ENCODE measurements at places on chromosomes 5 and 9.

- DNase-seq: no peak
Measured at GRCh38 chr9:9002826-9003583, 1203.4 kb upstream of the DMAC1 start.

DNA sequence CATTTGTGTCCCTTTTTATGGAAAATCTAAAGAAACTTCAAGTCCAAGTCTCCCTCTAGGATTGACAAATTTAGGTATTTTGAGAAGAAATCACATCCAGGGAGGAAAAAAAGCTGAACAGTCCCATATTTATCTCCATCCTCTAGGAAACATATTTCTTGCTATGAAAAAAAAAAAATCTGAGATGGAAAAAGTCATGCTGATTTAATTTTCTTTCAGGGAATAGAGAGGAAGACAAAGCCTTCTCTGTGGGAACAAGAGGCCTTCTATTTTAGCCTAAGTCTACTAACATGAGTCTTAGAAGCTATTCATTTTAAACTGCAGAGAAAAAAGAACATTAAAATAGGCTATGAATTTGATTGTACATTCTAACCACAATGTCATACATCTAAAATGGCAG is 63.1 kb upstream of the CDK5RAP2 start:
- DNase-seq: no peak

DNA sequence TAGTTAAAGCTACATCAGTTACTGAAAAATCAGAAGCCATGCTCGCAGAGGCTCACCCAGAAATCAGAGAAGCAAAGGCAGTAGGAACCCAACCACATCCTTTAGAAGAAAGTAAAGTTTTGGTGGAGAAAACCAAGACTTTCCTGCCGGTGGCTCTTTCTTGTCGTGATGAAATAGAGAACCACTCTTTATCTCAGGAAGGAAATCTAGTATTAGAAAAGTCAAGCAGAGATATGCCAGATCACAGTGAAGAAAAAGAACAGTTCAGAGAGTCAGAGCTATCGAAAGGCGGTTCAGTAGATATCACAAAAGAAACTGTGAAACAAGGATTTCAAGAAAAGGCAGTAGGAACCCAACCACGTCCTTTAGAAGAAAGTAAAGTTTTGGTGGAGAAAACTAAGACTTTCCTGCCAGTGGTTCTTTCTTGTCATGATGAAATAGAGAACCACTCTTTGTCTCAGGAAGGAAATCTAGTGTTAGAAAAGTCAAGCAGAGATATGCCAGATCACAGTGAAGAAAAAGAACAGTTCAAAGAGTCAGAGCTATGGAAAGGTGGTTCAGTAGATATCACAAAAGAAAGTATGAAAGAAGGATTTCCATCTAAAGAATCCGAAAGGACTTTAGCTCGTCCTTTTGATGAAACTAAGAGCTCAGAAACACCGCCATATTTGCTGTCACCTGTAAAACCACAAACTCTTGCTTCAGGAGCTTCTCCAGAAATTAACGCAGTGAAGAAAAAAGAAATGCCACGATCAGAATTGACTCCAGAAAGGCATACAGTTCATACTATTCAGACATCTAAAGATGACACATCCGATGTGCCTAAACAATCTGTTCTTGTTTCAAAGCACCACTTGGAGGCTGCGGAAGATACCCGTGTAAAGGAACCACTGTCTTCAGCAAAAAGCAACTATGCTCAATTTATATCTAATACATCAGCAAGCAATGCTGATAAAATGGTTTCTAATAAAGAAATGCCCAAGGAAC is 47.2 kb downstream of the CMYA5 start:
- DNase-seq: no peak

- DNase-seq: no peak
Measured at GRCh38 chr9:135601988-135602387, 37.4 kb downstream of the GLT6D1 start.

GRCh38 chr9:36074870-36075532 is 38.3 kb downstream of the RECK start:
- DNase-seq: no peak

DNA sequence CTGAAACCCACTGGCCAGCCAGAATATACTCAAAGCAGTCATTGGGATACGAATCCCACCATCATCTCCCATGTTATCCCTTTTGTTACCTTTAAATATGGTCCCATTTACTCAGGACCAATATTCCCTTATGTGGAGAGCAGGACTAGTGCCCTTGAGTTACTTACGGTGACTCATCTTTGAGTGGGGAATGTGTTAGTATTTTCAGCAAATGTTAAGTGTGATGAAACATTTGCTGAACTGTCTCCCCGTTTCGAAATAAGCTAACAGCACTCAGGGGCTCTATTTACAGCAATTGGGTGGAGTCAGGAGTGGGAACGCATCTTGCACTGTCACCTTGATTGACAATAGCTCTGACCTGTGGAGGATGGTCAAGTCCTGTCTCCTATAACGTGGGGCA is 67.4 kb downstream of the CTSL start:
- no peak for DNase-seq

DNA sequence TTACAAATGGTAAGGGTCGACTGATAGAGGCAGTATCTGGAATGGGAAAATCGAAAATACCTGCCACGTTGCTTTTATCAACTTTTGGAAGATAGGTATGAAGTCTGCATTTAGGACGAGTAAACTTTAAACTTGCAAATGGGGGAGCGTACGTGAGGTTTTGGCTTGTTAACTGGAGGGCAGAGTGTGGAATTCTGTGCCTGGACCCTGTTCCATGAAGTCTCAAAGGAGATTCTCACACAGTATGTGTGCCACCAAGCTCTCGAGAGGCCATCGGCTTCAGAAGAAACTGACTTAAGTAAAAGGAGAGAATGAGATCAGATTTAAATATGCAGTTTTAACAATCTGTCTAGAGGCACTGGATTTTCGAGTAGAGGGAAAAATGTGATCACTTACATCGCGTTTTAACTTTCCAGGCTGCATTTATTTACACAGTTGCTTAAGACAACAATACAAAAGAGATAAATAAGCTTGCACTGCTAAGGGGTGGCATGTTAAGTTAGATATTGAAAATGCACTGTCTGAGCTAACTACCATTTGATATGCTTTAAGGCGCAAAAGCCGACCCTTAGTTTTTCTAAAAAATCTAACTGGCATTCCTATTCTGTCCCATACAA is 401.6 kb downstream of the EBF1 start:
- no peak for DNase-seq

GRCh38 chr5:75078027-75078426 is 25.7 kb upstream of the GCNT4 start:
- no peak for DNase-seq

DNA sequence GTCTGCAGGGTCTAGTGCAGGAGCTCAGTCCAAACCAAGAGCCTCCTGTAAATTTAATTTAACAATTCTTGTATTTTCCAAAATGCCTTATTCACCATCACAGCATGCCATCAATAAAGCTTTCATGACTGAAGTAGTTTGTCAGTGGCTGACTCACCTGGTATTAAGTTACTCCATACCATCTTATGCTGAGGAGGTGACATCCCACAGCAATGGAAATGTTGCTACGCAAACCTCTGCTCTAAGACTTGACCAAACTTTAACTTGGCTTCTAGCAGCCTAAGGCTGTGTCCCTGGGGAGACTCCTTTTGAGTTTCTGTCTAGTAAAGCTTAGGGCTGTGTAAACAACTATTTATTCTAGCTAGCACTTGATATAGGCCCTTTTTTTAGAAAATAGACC is 1231.3 kb upstream of the CDH18 start:
- DNase-seq: no peak

DNA sequence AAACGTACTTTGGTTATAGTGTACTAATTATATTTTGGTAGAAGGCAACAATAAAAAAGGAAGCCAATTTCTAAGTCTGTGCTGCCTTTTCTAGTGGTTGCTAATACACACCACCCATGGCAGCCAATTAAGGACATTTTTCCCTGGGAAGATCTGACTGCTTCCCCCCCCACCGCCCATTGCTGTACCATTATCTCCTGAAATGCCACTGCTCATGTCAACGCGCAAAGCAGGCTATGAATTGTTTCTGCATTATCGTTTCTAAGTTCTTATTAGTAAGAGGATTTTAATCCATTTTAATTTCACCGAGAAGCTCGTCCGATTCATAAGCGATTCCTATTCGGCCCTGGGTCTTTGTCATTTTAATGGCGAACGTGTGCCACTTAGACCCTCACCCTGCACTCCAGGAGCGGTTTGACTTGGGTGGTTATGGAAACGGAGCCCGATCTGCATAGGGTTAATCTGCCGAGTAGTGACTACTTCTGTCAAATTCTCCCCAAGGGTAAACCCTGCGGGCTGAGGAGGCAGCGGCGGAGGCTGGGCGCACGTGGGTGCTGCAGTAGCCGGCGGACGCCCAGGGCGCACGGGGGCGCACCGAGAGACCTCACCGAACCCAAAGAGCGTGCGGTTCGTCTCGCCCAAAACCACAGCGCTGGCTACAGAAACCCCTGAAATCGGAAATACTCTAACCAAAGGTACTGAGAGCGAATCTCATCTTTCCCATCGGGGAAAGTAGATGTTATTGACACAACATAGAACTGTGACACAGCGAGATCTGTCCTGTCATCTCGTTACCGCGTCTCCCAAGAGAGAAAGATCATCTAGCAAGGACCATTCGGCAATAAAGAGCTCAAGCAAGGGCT is 55.8 kb upstream of the SHC3 start:
- DNase-seq: no peak

- DNase-seq: no peak
Measured at GRCh38 chr5:79846198-79846521, 144.9 kb downstream of the MTX3 start.

DNA sequence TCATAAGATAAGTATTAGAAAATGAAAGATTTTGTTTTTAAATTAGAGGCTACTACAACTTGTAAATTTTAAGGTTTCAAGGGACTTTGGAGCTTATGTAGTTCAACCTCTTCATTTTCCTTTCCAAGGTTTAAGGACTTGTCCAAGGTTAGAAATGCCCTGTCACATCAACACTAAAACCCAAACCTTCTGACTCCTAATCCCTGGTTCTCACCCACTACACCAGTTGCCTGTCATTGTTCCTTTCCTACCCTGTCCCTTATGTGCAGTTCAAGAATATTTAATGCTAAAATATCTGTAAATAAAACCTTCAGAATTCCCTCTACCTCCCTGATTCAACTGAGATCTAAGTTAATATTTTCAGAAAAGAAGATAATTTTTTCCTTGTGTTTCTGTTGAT is 206.4 kb downstream of the NFIB start:
- DNase-seq: no peak

DNA sequence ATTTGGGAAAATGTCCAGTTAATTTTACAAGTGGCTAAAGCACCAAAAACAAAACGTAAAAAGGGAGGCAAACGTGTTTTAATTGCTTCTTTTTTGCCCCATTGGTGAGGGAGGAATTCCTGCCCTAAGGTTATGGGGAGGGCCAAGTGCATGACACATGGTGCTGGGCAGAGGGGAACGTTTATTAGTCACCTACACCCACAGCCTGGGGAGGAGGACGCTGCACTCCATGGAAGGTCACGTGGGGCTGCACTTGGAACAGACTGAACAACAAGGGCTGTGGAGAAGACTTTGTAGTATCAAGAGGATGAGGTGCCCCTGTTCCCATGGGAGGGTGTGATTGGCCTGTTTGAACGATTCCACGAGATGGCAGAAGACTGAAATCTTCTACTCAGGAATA is 13.7 kb upstream of the ADAMTS16 start:
- no peak for DNase-seq

GRCh38 chr5:171418982-171419687 is at the start of gene FGF18:
TSS of gene FGF18 (plus strand) at chr5:171419647. CDS start at chr5:171420200, 553 bp downstream.
- no peak for DNase-seq

DNA sequence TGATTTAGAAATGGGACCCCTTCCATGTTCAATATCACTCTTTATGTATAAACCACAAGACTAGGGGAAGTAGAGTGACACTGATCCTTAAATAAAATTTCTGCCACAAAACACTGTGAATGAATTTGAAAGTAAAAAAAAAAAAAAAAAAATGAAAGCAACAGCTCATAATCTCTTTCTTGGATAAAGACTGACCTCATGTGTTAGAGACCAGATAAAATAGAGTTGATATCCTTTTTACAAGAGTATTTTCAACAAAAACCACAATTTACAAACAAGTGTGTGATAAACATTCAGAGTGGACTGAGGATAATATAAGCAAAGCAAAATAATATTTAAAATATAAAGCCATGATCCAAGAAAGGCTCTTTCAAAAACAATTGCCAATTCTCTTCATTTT is 180.2 kb downstream of the FBXL17 start:
- DNase-seq: no peak

- no peak for DNase-seq
Measured at GRCh38 chr9:135376511-135377265, 102.9 kb upstream of the PPP1R26 start.

DNA sequence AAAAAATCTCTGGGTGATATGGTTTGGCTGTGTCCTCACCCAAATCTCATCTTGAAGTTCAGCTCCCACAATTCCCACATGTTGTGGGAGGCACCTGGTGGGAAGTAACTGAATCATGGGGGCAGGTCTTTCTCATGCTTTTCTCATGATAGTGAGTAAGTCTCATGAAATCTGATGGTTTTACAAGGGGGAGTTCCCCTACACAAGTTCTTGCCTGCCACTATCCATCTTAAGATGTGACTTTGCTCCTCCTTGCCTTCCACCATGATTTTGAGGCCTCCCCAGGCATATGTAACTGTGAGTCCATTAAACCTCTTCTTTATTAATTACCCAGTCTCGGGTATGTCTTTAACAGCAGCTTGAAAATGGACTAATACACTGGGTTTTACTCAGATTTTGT is 513.9 kb downstream of the TLE4 start:
- DNase-seq: no peak

- no peak for DNase-seq
Measured at GRCh38 chr9:29717631-29718030, 2144.3 kb upstream of the C9orf72 start.

DNA sequence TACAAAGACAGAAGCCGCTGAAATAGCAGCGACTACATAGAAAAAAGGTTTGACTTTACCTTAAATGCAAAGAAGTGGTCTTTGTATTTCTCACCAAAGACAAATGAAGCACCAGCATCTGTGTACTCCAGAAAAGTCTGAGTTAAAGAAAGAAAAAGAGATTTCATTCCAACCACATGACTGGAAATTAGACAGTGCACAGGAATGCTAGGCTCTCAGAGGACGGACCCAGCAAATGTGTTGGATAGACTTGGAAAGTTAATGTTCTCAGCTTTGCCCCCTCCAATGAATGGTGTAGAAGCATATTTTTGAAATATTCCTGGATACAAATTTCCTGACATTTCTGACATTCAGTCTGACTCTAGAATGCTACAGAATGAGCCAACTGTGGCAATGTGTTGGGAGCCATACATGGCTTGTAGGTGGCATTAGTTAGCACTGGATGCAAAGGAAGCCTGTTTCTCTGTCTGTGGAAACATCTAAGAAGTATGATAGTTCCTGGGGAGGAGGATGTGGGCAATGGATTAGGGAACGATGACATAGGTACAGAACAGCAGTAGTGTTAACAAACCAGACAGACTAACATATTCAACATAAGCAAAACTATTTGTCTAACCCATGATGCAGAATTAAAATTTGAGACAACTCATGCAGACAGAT is 43.3 kb downstream of the SLC28A3 start:
- no peak for DNase-seq

DNA sequence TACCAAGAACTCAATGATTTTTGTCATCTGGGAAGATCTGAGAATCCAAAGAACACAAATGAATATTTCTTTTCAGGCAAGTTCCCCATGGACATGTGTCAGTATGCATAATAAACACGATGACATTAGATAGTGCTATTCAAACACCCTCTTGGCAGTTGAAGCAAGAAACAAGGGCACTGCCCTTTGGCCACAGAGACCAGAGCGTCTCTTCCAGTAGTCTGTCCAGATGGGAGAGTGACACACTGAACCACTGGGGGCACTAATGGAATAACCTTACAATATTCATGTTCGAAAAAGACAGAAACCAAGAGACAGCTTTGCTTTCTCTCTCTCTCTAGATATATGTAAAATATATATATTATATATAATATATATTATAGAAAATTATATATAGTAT is 301.9 kb downstream of the CTNND2 start:
- DNase-seq: no peak

Data from activated CD4-positive, alpha-beta T cell treated with anti-CD3 and anti-CD28 coated beads for 1 hour (primary cell).